Activated T-cell treated with anti-CD3 and anti-CD28 coated beads, Interleukin-2, amount 50 U/mL, for 72 hours (primary cell): ENCODE measurements at places on chromosomes 3 and 15.

GRCh38 chr3:37793889-37794591 is 67.6 kb upstream of the CTDSPL start:
- DNase-seq, result no peak

- DNase-seq, result no peak
These were observed 6.6 kb upstream of the CPN2 start for GRCh38 chr3:194357681-194358080.

- no peak for DNase-seq
These were observed 463.3 kb upstream of the CBLB start for GRCh38 chr3:106332129-106332528.

DNA sequence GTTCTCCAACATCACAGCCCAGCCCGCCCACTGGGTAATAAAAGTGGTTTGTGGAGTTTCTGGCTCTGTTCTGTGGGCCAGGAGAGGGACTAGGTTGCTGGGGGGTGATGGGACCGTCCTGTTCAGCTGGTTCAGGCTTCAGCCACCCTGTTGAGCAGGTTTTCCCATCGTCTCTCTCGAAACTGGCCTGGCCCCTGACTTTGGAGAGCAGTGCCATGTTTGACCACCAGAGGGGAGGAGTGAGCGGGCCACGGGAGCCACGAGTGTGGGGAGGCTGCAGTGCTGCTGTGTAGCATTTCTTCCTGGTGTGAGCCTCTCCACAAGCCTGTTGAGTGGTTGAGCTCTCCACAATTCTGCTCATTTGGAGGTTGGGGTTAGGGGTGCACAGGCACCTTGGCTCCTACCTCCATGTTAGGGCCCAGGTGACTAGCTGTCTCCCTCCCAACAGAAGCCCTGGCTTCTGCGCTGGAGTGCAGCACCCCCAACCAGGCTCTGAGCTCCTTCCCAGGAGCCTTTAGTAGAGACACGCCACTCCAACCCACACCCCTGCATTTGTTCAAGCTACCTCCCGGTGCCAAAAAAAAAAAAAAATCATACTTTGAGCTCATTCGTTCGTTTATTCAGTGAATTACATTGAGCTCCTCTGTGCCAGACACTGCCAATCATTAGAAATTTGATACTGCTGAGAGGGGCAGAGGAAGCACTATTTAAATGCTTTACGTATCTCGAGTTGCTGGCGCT is 13.9 kb downstream of the SPINT1 start:
- peak; percentile 88 for DNase-seq

- DNase-seq, result no peak
These were observed 97.4 kb upstream of the PLXND1 start for GRCh38 chr3:129703913-129704312.

GRCh38 chr15:29676961-29677402 is 145.3 kb downstream of the TJP1 start:
- DNase-seq, result no peak

GRCh38 chr15:52658955-52659354 is 20.2 kb downstream of the ATOSA start:
- peak; percentile 58 for DNase-seq

DNA sequence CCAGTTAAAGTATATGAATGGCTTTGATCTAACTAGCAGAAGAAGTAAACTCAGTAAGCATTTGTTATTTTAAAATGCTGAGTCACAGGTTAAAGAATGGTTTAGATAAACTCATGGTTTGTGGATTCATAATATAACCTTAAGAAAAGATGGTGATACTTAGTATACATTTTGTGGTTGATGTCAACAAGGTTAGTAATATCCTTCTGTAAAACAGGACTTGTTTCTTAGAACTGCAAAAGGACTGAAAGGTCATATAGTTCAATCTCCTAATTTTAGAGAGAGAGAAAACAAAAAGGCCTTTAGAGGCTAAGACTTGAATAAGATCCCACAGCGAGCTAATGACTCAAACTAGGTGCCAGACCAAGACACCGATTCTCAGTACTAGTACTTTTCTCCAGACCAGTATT is 50.0 kb downstream of the STRIT1 start:
- DNase-seq, result no peak

GRCh38 chr3:151614-152189 is 44.9 kb upstream of the CHL1 start:
- DNase-seq, result no peak

GRCh38 chr3:184455991-184456390 is 76.1 kb downstream of the CHRD start:
- DNase-seq, result no peak

DNA sequence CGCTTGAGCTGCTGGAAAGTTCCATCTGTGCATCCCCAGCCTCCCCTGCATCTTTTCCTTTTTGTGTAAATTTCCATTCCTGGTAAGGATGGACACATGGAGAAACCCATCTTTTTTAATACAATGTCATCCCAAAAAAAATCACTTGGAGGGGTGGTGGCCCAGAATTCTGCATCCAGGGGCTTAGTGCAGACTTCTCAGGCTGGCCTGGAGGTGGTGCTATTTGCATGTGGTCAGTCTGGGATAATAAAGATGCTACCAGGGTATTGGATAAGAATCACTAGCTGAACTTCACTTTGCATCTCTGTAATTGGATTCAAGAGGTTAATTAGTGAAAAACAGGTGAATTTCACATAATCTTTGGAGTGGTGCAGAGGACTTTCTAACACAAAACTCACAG is 1.8 kb upstream of the ZSCAN2 start:
- DNase-seq, result peak; percentile 55

DNA sequence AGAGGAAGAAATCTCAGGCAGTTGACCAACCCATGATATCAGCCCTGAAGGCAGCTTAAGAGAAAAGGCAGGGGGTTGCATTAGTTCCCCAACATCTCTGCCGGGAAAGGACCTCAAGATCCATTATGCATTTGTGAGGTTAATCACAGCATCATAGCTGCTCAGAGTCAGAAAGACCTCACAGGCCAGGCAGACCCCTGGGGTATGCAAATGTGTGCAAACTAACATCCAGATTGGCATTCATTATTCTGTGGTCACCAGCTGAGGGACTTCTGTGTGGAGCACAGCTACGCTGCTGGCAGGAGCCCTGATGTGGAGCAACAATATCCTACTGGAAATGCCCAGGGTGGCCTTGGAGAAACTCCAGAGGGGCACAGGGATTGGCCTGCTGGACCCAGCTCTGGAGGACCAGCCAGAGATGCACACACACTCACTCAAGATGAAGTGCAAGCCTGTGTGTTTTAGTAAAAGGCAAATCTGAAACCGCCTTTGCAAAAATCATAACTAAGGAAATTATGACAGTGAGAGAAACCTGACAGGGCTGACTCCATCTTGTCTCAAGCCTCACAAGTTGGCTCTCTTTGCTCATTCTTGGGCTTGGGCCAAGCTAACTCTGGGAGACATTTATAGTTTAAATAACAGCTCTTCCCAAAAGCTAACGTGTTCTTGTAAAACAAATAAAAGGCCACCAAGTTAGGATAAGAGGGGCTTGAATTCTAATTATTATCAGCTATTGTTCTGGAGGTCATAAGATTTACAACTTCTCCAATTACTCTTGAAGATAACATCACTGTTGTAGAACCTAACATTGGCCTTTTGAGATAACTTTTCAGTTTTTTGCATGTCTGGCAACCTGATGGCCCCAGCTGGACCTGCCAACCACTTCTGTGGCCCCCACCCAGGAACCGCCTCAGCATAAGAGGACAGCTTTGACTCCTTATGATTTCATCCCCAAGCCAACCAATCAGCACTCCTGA is 257.1 kb downstream of the UACA start:
- DNase-seq, result no peak

- no peak for DNase-seq
These were observed 52.4 kb downstream of the NEK11 start for GRCh38 chr3:131079086-131079485.

DNA sequence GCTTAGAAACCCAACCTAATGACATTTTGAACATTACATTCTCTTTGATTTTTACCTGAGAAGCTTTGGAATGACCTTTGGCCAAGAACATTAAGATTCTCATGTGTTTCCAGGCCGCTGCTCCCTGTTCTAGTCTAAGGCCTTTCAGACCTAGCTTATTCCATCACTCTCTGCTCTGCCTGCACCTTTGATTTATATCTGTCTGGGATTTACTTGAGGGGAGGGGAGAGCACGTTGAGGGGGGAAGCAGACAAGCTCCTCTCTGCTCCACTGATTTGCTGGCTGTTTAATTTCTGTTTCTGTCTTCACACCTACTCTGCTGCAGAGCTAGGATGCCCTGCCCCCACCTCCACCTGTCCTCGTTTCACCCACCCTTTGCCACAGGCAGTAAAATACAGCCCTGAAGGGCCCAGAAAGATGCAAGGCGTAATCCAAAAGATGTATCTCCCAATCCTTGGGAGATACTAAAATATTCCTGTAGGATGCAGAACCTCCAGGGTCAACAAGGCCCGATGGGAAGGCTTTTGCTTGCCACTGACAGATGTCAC is 429.8 kb downstream of the EPHB1 start:
- no peak for DNase-seq

- DNase-seq, result no peak
These were observed 79.4 kb upstream of the PLXNA1 start for GRCh38 chr3:126903521-126903920.

DNA sequence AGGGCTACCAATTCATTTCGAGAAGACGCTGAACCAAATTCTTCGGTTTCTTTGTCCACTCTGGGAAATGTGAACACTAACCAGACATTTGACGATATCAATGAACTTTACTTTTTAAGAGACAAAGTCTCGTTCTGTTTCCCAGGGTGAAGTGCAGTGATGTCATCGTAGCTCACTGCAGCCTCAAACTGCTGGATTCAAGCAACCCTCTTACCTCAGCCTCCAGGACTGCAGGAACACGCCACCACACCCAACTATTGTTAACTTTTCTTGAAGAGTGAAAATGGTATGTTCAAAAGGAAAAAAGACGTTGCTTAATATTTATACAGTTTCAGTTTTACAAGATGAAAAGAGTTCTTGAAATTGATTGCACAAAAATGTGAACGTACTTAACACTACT is 30.6 kb downstream of the MB21D2 start:
- DNase-seq, result peak; percentile 14

DNA sequence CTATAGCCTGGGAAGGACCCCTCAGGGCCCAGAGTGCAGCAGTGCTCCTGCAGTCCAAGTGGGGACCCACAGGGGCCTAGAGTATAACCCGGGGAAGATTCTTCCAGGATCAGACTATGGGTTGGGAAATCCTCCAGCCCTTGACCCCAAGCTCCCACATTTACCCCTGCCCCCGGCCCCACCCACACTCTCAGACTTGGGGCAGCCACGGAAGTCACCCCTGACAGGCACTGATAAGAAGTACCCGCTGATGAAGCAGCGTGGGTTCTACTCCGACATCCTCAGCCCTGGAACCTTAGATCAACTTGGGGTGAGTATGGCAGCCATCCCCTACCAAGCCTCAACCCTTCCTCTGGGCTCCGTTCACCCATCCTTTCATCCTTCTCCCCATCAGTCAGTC is 6.3 kb downstream of the DNAH1 start:
- no peak for DNase-seq

DNA sequence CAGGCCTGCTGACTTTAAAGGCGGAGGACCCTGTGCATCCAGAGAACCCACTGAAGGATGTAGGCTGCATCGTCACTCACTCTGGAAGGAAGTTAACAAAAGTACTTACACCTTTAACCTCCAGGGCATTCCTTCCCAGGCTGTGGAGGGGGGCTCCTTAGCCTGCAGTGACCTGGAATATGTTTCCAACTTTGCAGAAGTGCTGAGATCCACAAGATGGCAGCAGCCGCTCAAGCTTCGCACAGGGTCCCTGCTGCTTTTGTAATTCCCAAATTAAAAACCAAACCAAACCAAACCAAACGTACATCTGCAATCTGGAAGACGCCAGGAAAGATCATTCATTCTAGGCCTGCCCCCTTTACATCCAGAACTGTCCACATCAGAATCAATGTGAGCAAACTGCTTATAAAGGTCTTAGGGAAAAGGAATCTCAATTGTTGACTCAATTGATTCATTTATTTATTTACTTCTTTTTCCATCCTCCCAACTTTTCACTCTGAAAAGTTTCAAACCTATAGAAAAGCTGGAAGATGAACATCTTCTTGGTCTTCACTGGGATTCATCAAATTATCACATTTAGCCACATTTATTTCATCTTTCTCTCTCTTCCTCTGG is 70.5 kb upstream of the KLHL25 start:
- no peak for DNase-seq

GRCh38 chr3:192905980-192906678 is 11.5 kb downstream of the MB21D2 start:
- DNase-seq, result no peak

- DNase-seq, result no peak
These were observed 26.3 kb downstream of the FSTL1 start for GRCh38 chr3:120424506-120424905.
